ENCODE measurements at places on chromosomes 6 and 20.

DNA sequence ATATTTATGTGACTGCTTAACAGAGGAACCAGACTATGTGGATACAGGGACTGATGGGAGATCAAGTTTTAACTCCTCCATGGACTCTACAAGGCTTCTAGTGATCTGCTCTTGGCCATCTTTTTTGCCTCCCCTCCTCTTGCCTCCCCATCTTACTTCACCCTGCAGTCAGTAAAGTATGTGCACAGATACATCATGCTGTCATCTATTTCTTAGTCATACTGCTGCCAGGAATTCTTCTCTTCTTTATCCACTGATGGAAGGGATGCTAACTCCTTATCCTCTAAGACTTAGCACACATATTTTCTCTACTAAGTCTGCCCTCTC is 27.6 kb upstream of the FAM83C start:
- DNase-seq: no peak

- DNase-seq: no peak
Measured at GRCh38 chr6:129733290-129733689, 23.3 kb upstream of the ARHGAP18 start.

GRCh38 chr6:63573899-63574553 is 1.7 kb downstream of the LOC128125822 start:
- no peak for DNase-seq

DNA sequence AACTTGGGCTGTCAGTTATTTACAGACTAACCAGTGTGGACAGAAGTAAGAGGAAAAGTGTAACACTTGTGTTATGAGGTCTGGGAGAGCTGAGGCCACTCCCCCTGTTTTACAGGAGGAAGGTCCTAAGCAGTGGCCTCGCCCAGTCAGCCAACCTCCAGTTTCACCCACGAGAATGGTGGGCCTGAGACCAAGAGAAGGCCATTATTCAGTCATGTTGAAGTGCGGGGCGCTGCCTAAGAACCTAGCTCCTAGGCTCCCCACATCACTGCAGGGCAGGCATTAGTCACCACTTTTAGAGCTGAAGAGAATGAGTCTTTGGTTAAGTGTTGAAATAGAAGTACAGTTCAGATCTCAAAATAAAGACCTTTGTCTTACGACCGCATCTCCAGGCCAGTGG is 27.9 kb downstream of the CDYL start:
- DNase-seq: no peak

GRCh38 chr20:34600892-34601653 is 42.6 kb downstream of the MAP1LC3A start:
- no peak for DNase-seq

All from hypothalamus (tissue), 51 donors.